ENCODE measurements at places on chromosomes 2 and 18. TPM values are rescaled to one million over a fixed set of nuclear protein-coding genes. Genes with fewer than 3 reads are reported as not detected.

DNA sequence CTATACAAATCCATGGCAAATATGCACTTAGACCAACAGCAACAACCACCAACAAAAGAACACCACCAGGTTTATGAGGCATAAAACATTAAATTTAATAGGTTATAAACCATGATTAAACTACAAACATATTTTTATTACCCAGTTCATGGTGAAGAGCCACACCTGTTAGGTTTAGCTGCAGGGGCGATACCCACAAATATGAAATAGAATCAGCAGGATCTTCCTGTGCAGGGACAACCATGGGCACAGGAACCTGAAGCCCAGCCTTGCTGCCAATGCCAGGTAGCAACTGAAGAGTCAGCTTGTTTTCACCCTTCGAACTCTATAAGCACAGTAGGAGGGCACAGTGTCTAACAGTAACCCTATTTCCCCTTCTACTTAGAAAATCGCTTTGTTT is 675.0 kb downstream of the SATB2 start:
- DNase-seq, result no peak

GRCh38 chr18:650428-650858 is 7.0 kb upstream of the TYMS start:
- DNase-seq, result no peak

GRCh38 chr2:172107690-172108586 is 5.2 kb upstream of the DLX2 start:
- DNase-seq, result no peak

Gene ITGAV
- 69.5 TPM for polyA plus RNA-seq

Gene DUSP19
- polyA plus RNA-seq, result 4.2 TPM

Data from renal pelvis (tissue), 12 donors.